ENCODE measurements at places on chromosomes 12 and 14.

- no peak for DNase-seq
These were observed 10.4 kb downstream of the PAX9 start for GRCh38 chr14:36672095-36672494.

GRCh38 chr14:91397965-91398591 is 19.5 kb downstream of the CCDC88C start:
- DNase-seq, result no peak

- DNase-seq, result no peak
These were observed 137.2 kb downstream of the ARMH4 start for GRCh38 chr14:58014778-58015177.

GRCh38 chr14:84581041-84581440 is 948.9 kb upstream of the FLRT2 start:
- DNase-seq, result no peak

DNA sequence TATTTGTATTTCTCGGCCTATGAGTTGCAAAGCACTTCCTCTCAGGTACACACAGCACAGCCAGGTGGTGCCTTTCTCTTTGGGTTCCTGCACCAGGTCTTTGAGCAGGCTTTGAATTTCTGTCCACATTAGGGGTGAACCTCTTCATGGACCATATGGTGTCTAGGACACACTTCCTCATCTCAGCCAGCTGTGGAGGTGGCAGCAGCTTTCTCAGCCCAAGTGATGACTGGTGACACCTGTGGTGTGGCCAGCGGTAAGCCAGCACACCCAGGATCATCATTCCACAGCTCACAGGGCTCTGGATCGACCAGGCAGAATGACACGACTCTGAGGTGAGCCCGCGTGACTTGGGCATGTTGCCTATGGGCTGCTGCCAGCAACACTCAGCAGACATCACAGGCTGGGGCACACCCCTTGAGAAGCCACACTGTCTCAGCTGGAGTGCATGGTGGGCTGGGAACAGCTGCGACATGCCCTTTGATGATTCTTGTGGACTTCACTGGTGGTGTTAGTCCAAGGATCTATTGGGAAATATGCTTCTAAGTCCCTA is 36.8 kb downstream of the SLC5A8 start:
- no peak for DNase-seq

- no peak for DNase-seq
These were observed 71.1 kb downstream of the PTPRR start for GRCh38 chr12:70849265-70849960.

DNA sequence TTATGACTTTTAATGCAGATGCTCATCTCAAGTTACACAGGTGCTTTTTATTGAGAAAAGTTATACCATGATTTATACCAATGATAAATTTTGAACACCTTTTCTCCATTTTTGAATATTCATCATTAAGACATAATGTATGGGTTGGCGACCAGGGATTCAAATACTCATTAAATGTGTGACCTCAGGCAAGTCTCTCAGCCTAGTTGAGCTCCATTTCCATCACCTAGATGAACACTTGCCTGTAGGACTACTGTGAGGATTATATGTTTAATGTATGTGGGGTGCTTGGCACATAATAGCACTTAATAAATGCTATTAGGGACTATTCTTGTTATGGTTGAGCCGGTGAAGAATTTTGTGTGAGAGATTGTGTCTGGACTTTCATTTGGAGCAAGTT is 228.6 kb downstream of the CHST11 start:
- DNase-seq, result no peak

DNA sequence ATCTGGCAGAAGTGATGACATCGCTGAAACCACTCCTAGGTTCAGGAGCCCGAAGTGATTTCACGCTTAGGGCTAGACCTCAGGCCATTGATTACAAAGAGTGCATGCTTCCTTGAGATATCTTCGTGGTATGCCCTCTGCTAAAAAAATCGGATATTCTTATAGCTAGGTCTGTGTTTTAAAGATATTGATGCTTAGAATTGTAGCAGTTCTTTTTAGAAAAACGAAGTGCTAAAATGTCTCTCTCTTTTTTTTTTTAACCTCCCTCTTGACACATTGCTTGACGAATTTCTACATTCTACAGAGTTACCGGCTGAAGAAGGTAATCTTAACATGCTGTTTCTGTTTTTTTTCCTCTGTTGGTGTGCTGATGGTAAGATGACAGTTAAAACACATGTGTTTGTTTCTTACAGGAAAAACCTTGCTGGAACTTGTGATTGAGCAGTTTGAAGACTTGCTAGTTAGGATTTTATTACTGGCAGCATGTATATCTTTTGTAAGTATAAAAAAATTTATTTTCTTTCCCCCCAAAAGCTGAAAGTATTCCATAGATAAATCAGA is 1.3 kb downstream of the ATP2A2 start:
- no peak for DNase-seq

- DNase-seq, result no peak
These were observed 3.6 kb downstream of the SCAF11 start for GRCh38 chr12:45986641-45987339.

DNA sequence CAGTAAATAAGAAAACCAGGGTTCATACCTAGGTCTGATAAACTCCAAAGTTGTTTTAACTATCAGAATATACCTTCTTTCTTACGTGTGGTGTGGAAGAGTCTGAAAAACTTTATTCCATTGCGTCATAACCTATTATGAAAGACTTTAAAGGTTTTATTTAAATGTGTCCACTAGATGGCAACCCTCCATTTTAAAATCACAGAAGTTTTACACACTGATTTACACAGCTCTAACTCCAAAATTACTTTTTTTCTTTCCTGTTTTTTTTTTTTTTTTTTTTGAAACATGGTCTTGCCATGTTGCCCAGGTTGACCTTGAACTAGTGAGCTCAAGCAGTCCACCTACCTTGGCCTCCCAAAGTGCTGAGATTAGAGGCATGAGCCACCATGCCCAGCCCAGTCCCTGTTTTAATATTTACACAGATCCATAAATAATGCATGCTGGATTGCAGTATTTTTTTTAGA is 17.3 kb upstream of the TMPRSS12 start:
- no peak for DNase-seq

GRCh38 chr12:26195641-26196420 is 458 bp downstream of the SSPN start:
- peak; percentile 71 for DNase-seq

GRCh38 chr12:67531051-67531450 is 117.5 kb upstream of the DYRK2 start:
- DNase-seq, result no peak

DNA sequence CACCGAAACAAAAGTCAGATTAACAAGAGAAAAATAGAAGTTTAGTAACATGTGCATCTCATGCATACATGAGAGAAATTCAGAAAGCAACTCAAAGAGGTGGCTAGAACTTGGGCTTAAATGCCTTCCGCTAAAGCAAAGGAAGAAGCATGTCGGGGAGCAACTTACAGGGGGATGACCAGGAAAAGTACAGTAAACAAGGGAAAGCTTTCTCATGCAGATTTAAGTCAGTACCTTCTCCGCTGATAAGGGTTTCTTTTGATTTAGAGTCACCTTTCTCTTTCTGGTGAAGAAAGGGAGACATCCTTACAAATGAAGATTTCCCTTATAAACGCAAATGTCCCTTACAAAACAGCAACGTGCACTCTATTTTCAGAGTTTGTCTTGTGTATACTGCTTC is 6.0 kb upstream of the RNASE6 start:
- DNase-seq, result no peak

DNA sequence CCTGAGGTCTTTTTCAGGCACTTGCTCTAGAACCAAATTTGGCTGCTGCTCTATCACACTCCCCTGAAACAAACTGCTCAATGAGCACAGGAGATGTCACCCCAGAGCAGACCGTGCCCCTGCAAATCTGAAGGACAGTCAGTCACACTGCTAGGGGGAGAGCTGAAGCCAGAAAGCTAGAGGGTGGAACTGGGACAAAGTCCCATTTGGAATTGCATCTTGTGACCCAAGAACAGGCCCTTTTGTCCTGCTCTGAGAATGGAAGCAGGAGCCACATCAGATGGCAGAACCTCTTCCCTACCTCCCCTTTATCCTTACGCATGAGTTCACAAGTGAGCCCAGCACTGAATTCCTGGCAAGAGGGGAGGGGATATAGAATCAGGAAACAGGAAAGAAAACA is 64.7 kb downstream of the MAP3K9 start:
- DNase-seq, result no peak

GRCh38 chr12:7090222-7090998 is 1.8 kb downstream of the C1R start:
- no peak for DNase-seq

DNA sequence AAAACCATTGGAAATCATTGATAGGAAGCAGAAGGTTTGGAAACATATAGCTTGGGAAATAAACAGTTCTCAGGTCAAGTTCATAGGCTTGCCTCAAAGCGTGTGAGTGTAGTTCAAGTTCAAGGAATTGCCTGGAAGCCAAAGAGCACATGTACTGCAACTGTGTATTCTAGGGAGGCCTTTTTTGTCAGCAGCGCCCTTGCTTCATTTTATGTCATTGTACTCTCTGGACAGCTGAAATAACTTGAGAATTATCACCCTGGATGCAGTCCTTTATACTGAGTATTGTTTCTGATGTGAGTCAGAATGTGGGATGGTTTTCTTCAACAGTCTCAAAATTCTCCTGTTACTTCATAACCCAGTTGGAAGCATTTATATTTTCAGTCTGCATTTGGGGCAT is 16.0 kb upstream of the EVL start:
- no peak for DNase-seq

DNA sequence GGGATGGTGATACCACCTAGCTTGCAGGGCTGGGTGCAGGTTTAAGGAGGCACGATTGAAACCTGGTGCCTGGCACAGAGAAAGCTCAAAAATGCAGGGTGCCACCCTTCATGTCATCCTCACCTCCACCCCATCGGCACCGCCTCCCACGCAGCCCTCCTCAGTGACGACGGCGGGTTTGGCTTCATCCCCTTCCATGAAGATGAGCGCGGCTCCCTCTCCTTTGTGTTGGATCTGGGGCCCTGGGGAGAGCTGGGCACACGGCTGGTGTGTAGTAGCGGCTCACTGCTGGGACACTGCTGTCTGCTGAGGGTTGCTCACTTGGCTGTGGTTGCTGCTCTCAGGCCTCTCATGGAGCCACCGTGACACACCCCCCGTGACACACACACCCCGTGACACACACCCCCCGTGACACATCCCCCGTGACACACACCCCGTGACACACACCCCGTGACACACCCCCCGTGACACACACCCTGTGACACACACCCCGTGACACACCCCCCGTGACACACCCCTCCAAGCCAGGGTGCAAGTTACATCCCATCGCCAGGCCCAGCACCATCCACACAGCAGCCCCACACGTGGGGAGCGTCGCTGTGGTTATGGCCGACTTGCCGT is 42.9 kb upstream of the FZD10 start:
- DNase-seq, result no peak

GRCh38 chr14:46887144-46887543 is 235.6 kb upstream of the RPL10L start:
- no peak for DNase-seq

- DNase-seq, result no peak
These were observed 39.4 kb downstream of the TMTC1 start for GRCh38 chr12:29744365-29744764.

DNA sequence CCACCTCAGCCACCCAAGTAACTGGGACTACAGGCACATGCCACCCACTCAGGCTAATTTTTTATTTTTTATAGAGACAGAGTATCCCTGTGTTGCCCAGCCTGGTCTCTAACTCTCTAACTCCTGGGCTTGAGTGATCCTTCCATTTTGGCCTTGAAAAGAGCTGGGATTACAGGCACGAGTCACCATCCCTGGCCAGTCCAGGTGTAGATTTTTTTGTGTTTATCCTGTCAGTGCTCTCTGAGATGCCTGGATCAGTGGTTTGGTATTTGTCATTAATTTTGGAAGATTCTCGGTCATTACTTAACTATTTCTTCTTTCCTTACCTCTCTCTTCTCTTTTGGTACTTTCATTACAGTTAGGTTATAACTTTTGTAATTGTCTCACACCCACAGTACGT is 5.3 kb upstream of the HIF1A start:
- DNase-seq, result no peak

GRCh38 chr14:68160779-68161546 is 341.4 kb downstream of the RAD51B start:
- no peak for DNase-seq

GRCh38 chr14:89219051-89219450 is 198.0 kb downstream of the FOXN3 start:
- no peak for DNase-seq

All from right atrium auricular region (tissue), 2 donors.